Central memory CD4-positive, alpha-beta T cell (primary cell): ENCODE measurements at places on chromosomes 1 and 21.

DNA sequence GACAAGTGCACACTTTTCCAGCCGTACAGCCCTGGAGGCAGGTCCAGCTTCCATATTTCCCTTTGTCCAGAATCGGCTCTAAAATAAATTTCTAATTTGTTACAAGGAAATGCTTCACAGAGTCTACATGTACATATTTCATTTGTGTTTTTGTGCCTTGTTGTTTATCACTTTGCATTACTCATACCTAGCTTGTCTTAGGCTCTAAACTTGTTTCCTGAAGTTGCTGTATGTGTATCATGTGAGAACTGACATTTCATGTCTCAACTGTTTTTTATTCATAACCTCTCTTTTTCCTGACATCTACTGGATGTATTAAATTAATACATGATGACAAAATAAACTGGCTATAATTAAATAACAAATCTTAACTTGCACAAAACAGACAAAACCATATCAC lies 7.5 kb downstream of the CYYR1 start:
- DNase-seq = no peak

- DNase-seq = peak; percentile 43
Observed at GRCh38 chr1:52633291-52633754, 355 bp downstream of the SHISAL2A start.

GRCh38 chr1:53549287-53549686 lies 90.1 kb downstream of the DMRTB1 start:
- no peak for DNase-seq

DNA sequence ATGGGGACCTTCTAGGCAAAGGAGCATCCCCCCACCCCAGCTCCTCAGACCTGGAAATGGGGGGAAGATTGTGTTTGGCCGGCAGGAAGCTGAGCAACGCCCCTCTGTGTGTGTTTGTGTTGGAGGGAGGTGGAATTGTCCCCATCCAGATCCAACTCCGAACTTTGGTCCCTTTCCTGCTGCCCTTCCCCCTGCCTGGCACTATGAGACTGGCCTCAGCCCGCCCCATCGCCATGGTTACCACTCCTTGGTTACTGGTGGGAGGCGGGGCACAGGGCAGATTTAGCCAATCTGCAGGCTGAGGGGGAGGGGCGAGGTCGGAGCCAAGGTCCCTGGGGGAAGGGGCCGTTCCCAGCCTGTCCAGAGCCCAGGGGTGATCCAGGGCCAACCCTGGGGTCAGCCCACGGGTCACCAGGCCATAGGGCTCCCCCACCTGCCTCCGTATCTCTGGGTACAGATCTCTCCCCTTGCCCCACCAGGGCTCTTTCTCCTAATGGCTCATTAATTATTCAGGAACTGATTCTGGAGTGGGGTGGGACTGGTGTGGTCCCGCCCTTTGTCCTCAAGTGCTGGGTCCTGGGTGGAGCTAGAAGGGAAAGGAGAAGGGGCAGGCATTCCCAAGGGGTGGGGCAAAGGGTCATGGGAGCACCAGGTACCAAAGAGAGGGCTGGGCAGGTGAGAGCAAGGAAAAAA lies 15.2 kb downstream of the PTPRF start:
- no peak for DNase-seq

GRCh38 chr21:36415375-36415774 lies 30.2 kb downstream of the CHAF1B start:
- DNase-seq = no peak

- DNase-seq = no peak
Observed at GRCh38 chr1:193762236-193762635, 575.8 kb upstream of the B3GALT2 start.

- DNase-seq = no peak
Observed at GRCh38 chr1:8754993-8755392, 62.4 kb downstream of the RERE start.

- no peak for DNase-seq
Observed at GRCh38 chr21:28810826-28811524, 181.7 kb downstream of the LTN1 start.

GRCh38 chr1:58932859-58933598 lies 149.2 kb upstream of the JUN start:
- DNase-seq = no peak

DNA sequence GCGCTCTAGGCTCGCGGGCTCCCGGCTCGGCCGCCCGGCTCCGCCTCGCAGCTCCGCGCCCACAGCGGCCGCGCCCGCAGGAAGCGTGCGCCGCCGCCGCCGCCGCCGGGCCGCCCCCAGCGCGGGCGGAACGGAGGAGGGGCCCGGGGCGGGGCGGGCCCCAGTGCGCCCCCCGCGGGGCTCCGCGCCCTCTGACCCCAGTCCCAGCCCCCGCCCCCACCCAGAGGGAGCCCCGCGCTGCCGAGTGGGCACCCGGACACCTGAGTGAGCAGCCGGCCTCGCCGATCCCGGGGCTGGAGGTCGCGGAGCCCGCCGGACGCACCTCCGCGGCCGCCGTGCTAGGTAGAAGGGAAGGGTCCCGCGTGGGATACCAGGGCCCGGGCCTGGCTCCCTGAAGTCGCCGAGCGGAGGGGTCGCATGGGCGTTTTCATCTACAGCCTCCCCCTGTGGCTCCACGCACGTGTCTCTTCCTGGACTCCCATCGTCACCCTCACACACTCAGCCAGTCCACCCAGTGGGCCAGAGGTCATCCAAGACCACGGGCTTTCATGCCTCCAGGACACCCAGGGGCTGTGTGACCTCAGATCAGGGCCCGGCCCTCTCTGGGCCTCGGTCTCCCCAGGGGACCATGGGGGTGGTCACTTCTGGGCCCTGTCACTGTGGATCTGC lies at the start of gene SDC3:
Gene SDC3 (minus strand): TSS at position 63 of the 669 bp plus-strand sequence. CDS start 172 bp downstream, outside the sequence.
- no peak for DNase-seq
